ENCODE measurements at places on chromosomes 4 and X.

DNA sequence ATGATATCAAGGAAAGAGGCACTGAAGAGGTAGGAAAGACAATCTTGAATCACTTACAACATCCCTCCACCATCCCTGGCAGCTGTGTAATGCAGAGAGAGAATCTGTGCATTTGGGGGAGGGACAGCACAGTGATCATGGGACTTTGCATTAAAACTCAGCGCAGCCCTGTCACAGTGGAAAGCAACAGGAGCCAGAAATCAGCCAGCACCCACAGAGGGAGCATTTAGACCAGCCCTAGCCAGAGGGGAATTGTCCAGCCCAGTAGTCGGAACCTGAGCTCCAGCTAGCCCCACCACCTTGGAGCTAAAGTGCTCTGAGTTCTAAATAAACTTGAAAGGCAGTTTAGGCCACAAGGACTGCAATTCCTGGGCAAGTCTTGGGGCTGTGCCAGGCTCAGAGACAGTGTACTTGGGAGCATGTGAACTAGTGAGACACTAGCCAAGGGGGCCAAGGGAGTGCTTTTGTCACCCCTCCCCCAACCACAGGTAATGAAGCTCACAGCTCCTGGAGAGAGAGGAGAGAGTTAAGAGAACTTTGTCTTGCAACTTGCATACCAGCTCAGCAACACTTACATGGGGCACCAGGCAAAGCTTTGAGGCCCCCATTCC, 83.9 kb upstream of the FAM241A start:
- no peak for DNase-seq

GRCh38 chrX:150211988-150212387, 151.1 kb upstream of the MAMLD1 start:
- DNase-seq = no peak

- no peak for DNase-seq
Measured at GRCh38 chrX:13829983-13830382, 13.1 kb upstream of the GPM6B start.

DNA sequence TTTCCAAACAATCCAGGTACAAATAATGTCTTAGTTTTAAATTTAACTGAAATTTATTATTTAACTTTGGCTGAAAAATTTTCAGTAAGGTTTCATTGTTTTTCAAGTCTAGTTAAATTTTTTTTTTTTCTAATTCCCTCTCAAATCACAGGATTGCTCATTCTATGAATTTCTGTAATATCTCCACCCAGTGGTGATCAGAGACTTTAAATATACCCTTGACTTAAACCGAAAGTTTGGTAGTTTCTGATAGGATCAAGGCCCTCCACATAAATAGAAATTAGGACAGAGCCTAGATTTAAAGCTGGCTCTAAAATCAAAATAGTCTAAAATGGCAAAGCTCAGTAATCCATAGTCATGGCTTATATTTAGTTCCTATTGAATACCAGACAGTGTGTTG, 175.4 kb downstream of the TBCK start:
- DNase-seq = no peak

GRCh38 chrX:40720792-40721191, 14.6 kb downstream of the MED14 start:
- no peak for DNase-seq

DNA sequence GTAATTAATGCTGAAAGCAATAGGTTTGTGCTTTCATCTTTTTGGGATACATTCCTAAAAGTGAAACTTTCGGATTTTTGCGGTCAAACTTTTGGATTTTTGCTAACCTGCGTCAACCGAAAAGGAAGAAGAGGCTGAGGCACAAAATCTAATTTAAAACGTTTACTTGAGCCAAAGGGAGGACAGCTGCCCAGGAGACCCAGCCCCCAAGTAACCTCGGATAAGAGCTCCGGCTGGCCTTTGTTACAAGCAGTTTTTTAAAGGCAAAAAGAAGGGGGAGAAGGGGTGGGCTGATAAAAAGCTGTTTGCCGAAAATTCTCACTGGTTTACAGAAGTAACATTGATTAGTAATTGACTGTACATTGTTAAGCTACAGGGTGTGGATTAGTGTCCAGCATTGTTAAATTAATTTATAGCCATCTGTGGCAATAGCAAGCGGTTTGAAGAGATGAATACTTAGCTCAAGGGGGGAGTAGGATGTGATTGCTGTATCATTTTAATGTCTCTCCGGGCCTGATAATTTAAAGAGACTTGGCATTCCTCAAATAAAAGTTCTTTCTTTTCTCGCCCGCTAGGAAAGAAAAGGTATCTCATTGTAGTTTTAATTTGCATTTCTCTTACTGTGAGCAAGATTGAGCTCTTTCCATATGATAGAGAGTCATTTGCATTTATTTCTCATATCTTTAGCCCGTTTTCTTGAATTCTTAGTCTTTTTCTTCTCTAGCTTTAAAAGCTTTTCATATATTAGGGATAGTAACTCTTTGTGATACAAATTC, 59.1 kb upstream of the USP9X start:
- no peak for DNase-seq

GRCh38 chr4:117331817-117332216, 246.4 kb upstream of the TRAM1L1 start:
- DNase-seq = no peak

GRCh38 chr4:113052379-113052951, 3.0 kb downstream of the ANK2 start:
- no peak for DNase-seq

DNA sequence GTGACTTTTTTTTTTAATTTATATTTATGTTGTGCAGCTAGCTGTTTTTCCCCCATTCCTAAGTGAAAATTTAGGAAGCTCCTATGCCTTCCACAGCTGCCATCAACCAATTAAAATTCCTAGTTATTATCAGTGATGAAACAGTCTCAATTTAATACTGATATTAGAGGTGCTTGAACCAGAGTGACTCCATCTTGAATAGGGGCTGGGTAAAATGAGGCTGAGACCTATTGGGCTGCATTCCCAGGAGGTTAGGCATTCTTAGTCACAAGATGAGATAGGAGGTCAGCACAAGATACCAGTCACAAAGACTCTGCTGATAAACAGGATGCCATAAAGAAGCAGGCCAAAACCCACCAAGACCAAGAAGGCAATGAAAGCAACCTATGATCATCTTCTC, 136.7 kb downstream of the DCHS2 start:
- no peak for DNase-seq

DNA sequence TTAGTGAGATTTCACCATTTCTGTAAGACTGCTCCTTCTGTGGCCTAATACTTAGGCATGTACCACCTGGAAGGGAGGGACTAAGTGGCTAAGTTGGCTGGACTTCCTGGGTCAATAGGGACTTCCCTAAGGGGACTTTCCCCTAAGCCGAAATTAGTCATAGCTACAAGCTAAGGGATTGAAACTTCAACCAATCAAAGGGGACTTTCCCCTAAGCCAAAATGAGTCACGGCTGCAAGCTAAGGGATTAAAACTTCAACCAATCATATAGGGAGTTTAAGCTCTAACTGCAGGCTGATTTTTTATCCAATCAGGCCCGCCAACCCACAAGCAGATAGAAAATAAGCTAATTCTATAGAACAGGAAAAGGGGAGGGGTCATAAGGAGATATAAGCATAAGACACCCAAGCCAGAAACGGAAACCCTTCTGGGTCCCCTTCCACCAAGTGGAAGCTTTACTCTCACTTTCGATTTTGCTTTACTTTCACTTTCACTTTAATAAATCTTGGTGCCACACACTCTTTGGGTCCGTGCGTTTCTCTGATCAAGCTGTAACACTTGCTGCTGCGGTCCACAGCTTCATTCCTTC, 382.8 kb downstream of the KLHL4 start:
- no peak for DNase-seq

GRCh38 chr4:8730681-8731080, 138.1 kb downstream of the CPZ start:
- no peak for DNase-seq

- no peak for DNase-seq
Measured at GRCh38 chr4:140790171-140790570, 34.0 kb upstream of the TBC1D9 start.

GRCh38 chr4:113637823-113638561, 123.5 kb downstream of the CAMK2D start:
- DNase-seq = no peak

GRCh38 chr4:179163147-179163546, 1720.9 kb upstream of the AGA start:
- DNase-seq = no peak

Data from forelimb muscle (tissue), 1 donor.